ENCODE measurements at places on chromosomes 11 and 22.

GRCh38 chr11:34303028-34303570, 54.7 kb downstream of the ABTB2 start:
- DNase-seq, result no peak

GRCh38 chr11:122116591-122116990, 576 bp upstream of the BLID start:
- no peak for DNase-seq

- no peak for DNase-seq
Measured at GRCh38 chr11:68143310-68143689, 22.1 kb upstream of the CHKA start.

GRCh38 chr22:20611418-20611817, 104.0 kb downstream of the MED15 start:
- DNase-seq, result no peak

DNA sequence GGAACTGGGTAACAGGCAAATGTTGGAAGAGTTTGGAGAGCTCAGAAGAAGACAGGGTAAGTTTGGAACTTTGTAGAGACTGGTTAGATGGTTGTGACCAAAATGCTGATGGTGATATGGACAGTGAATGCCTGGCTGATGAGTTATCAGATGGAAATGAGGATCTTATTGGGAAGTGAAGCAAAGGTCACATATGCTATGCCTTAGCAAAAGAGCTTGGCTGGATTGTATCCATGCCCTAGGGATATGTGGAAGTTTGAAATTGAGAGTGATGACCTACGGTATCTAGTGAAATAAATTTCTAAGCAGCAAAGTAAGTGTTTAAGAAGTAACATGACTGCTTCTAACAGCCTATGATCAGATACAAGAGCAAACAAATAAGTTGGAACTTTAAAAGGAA, 17.8 kb downstream of the BBOX1 start:
- no peak for DNase-seq

DNA sequence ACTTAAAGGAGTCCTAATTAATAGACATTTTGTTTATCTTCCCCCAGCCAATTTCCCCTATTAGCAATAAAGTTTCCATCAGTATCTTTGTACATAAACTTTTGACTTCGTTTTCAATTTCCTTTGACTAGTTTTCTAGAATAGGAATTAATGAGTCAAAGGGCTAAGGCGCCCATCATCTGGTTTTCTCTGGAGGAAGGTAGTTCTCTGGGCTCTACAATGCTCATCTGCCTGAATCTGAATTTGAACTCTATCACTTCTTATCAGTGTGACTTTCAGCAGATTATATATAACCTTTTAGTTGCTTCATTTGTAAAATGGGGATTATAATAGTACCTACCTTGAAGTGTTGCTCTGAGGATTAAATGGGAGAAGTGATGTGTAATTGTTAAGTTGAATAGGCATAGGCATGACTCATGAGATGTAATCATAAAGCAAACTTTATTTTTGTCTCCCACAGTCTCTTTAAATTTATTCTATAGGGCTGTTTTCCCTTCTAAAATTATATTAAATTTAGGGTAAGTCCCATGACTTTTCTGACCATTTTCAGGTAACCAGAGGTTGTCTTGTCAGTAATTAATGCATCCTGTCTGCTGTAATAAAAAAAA, 5.8 kb upstream of the TUB start:
- DNase-seq, result no peak

DNA sequence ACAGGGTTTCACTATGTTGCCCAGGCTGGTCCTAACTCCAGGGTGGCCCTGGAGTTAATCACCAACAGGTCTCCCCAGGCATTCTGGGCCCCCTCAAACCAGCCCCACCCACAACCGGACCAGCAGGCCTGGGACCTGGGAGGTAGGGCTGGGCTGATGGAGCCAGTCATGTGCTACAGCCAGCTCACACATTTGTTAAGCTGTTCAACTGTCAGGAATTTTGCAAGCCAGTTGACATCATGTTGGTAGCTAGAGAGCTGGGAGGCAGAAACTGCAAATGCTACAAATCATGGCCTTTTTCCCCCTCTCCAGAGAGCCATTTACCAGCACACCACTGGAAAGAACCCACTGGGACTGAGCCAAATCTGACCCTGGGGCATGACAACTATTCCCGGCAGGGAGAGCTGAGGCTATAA, 6.8 kb downstream of the ARHGAP1 start:
- no peak for DNase-seq

DNA sequence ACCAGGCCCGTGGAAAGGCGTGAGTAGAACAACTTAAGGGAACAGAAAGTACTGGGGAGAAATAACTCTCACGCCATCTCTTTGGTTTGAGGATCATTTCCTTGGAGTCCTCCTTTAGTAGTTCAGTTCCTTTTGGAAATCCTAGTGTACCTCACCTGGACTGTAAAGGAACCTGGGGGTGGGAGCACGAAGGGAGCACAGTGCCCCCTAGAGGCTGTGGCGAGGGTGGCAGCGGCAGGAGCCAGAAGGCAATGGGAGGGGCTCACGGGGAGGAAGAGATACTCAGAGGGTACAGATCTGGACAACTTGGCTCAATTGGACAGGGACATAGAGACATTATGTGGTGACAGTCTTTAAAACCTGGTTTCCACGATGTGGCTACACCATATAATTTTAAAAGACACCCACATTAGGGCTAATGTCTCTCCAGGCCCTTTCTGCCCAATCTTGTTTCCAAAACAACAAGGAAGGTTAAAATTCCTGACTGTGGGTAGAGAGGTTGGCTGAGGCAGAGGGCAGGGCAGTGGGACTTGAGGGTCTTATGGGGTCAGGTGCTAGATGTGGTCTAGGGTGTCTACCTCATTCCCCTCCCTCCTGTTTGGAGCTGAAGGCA, 87.0 kb downstream of the CSNK2A3 start:
- DNase-seq, result no peak

GRCh38 chr22:17966403-17966717, 58.0 kb downstream of the MICAL3 start:
- DNase-seq, result no peak

DNA sequence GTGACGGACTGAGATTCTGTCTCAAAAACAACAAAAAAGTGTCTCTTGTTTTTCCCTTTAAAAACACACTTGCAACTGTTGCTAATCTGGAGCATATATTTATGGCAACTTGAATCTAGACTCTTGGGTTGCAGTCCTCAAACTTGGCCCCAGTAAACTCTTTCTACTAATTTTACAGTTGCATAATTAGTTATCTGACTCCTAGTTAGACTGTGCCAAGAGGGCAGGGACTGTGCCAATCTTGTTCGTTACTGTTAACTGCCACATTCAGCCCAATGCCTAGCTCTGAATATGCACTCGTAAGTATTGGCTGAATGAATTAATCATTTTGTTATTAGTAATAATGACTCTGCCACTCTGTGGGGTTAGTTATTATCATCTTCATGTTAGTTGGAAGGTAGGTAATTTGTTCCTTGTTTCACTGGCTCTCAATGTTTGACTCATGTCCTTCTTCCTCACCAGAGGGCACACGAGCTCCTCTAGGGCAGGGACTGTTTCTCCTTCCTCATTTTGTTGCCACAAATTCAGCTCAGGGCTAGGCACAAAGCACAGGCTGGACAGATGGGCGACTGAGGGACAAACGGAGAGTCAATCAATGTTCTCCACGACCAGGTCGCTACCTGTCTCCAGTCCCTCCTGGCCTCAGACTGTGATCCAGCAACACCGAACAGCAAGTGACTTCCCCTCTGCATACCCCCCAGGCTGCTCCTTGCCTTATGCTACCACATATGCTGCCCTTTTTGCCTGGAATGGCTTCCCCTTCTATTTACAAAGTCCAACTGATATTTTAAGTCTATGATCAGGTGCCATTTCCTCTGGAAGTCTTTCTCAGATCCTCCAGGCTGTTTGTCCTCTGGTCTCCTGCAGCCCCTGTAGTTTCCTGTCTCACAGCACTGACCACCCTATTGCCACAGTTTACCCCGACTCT, 9.0 kb downstream of the CLPB start:
- DNase-seq, result no peak

DNA sequence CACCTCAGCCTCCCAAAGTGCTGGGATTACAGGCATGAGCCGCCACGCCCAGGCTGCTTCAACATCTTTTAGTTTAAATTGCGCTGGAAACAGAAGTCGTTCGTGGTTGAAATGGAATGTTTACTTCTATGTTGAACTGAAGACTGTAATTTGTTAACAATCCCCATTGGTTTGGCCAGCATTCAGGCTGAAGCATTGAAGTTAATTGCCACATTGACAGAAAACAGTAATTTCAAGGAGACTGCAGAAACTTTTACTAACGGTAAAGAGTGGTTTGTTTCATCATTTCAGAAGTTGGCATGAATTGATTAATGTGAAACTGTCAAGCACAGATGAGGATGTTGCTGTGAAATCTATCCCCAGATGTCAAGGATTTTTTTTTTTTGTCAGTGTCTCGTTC, 14.2 kb downstream of the AP5B1 start:
- DNase-seq, result no peak

- DNase-seq, result no peak
Measured at GRCh38 chr11:110903830-110904229, 191.6 kb upstream of the ARHGAP20 start.

Data from occipital lobe (tissue), 3 donors.